Fibroblast of the aortic adventitia (primary cell): ENCODE measurements at places on chromosomes 2 and 18. TPM values are rescaled to one million over a fixed set of nuclear protein-coding genes. Genes with fewer than 3 reads are reported as not detected.

GRCh38 chr2:85886141-85886540, 2.6 kb downstream of the ST3GAL5 start:
- DNase-seq = no peak

- DNase-seq = peak; percentile 14
Measured at GRCh38 chr2:71783215-71783614, 329.9 kb downstream of the DYSF start.

- DNase-seq = no peak
Measured at GRCh38 chr2:170744248-170745002, 25.8 kb upstream of the ERICH2 start.

- no peak for DNase-seq
Measured at GRCh38 chr18:22933966-22934423, 867 bp downstream of the RBBP8 start.

DNA sequence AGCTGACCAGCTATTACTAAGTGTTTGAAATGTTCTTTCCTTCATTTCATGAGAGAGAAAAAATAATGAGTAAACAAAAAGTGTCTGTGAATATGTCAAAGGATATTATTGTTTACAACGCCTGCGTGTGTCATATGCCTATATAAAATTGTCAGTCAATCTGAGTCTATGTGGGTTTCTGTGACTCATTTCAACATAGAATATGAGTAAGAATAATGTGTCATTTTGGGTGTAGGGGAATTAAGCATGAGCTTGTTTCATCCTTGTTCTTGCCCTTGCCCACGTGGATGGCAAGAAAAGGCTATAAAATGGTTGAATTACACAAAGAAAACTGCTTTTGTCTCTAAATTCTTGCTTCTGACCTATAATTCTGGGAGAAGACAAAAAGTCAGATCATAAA, 466.0 kb downstream of the PTH2R start:
- DNase-seq = no peak

DNA sequence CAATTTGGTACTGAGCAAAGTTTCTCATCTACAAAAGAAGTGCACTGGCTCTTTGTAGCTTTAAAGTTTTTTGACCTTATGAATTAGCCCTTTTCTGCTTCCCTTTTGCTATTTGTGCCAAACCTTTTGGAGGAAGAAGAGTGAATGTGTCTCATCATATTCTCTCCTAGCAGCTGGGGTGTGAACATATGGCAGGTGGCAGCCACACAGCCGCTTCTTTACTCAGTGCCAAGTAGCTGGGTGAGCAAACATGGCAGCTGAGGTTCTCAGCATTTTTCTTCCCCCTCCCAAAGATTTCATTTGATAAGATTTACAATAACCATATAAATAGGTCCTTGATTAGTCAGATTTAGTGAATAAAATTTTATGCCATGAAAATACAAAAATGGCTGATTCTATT, 46.7 kb upstream of the STK17B start:
- DNase-seq = no peak

DNA sequence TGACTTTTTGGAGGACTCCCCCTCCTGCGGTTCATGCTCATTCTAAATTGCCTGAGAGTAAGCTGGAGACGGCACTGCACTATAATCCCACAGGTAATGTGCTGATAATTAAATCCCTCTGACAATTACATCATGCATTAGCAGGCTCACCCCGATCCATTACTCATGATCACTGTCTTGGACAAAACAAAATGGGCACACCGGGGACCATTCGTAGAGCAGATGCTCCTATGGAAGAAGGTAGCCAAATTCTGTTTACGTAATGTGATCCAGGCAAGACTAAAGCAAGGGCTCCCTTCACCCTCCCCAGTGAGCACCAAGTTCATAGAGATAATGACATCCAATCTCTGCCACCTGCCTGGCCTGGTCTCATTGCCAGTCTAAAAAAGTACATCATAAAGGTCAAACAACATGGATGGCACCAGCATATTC, 657.1 kb upstream of the SOX11 start:
- DNase-seq = no peak

- DNase-seq = no peak
Measured at GRCh38 chr18:54247511-54248175, 21.7 kb upstream of the POLI start.

DNA sequence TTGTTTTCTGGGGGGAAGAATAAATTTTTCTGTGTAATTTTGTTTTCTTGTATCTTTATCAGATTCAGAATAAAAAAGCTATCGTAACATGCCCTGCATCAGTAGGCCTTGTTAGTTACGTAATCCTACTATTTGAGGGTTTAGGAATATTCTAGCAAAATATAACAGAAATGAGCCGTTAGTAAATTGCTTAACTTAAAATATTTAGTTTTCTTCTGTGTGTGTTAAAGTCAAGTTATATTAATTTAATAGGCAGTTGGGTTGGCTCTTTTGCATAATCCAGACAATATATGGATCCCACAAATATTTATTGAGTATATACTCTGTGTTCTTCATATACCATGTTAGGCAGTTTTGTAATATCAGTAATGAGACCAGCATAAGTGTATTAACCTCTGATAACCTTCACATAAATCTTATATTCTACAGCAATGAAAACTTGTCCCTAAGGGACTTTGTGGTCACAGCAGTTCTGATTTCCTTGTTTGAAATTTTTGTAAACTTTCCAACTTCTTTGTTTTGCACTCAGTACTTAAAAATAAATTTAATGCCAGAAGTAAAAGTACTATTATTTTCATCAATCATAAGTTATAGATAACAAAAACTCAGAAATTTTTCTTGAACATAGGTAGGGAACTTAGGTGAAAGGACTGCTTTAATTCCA, 151.9 kb downstream of the FMNL2 start:
- no peak for DNase-seq

GRCh38 chr18:6120820-6121279, 225.5 kb upstream of the TMEM200C start:
- DNase-seq = peak; percentile 1

DNA sequence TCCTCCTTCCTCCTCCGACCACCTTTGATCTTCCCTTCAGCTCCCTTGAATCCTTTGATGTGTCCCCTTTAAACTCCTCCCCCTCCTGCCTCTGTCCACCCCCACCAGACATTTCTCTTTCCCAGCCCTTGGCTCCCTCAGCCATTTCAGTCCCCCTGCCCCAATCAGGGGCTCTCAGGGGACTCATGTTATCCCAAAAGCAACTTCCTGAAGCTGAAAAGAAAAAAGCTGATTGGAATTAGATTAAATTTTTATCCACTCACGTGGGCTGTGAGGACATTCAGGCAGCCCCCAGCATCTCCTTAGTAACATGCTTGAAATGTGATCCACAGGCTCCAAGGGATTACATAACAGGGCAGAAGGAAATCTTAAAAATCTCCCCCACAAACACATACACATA, 81.3 kb downstream of the NEURL3 start:
- DNase-seq = no peak

GRCh38 chr2:36329251-36329650, 26.3 kb upstream of the CRIM1 start:
- peak; percentile 20 for DNase-seq

DNA sequence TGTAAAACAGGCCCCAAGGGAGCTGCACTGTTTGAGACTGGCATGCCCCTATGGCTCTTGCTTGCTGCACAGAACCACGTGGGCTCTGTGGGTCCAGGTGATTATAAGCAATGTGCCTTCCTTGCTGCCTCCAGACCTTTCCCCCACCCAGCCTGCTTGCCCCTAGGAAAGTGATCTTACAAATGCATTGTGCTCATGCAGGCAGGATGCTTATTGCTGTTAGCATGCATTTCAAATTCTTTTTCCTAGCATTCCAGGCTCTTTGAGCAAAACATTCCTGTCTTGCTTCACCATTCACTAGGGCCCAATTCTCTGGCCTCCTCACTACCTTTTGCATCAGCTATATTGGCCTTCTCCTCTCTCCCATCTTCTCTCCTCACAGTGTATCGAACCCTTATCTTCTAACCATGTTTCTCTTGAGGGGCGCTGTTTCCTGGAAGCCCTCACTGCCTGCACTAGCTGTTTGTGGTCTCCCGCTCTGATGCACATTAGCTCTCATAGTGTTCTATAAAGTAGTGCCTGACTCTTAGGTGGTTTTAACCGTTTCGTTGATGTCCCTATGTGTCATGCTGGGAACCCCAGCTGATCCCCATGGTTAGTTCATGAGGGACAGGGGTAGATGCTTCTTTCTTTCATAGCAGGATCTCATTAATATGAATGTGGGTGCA, 152.9 kb upstream of the EPAS1 start:
- no peak for DNase-seq

GRCh38 chr2:237202288-237203030, 116.8 kb downstream of the COPS8 start:
- DNase-seq = no peak

DNA sequence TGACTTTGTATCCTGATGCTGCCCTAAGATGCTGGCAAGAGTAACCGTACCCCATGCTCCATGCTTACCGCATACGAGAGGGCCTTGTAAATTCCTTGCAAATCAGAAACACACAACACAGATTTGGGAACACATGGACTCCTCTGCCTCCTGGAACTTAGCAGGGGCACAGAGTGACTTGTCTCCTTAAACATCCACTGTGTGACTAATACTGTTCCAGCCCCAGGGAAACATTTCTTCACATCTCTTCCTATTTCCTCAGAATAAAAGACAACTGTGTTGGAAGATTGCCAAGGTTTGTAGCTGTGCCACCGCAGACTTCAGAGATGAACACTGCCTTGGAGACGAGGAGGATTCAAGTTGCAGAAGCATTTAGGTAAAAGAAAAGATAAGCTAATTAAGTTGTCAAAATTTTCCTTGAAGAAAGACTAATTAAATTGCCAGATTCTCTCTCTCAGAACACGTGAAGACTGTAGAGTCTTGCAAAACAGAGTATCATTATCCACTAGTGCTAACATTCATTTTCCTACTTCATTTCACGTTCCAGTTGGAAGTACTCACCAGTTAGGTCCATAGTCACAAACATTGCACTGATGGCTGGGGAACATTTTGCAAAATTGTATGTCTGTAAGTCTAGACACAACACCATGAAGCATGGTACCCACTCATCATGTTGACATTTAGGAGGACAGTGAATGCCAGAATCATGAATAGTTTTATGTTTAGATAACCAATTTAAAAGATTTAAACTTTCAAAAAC, 188.8 kb downstream of the TSN start:
- peak; percentile 47 for DNase-seq

- DNase-seq = peak; percentile 94
Measured at GRCh38 chr2:28445448-28446258, 50.2 kb upstream of the PLB1 start.

DNA sequence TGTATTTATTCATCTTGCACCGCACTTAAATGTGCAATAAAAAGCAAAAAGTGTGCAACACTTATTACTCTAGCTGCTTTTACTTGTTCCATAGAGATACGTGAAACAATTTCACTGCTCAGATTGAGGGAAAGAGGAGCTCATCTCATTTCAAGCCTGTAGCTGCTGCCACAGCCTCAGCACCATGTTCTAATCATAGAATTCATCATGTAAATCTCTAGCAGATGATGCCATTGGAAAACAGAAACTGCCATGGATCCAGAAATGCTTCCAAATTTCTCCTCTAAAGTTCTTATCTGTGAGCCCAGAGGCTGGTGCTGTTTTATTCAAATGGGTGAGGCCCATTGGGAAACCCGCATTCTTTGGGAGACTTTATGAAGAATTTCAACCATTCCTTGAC, 2.0 kb downstream of the CDC42EP3 start:
- peak; percentile 64 for DNase-seq

DNA sequence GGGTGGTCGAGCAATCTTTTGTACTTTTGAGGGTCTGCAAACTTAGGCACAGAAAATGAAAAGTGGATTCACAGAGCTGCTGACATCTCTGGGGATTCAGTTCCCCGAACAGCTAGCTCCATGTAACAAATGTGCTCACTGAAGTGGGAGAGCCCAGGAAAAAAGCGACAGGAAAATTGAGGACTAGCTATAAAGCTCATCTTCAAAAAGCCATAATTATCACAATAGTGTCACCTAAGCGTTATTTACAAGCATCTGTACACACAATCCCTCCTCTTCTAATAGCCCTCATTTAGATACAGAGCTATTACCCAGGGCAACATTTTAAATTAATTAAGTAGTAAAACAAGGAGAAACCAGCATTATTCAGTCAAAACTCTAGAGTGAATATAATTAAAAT, 36.1 kb downstream of the RNF152 start:
- no peak for DNase-seq

GRCh38 chr2:88078643-88079172, 11.1 kb downstream of the SMYD1 start:
- DNase-seq = no peak

DNA sequence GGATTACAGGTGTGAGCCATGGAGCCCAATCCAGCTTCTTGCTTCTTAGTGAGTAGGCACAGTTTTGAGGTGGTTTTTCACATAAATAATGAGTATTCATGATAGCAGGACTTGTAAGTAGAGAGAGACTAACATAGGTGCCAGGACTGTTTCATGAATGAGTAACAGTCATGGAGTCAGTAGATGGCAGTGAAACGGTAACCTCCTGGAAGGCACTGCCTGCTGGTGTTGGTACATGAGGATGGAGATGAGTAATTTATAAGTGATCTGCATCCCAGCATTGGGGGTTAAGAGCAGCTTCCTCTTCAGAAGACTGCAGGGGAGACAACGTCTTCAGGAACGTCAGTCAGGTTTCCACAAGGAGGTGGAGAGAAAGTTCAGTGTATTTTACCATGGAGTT, 143.8 kb downstream of the HAUS1 start:
- DNase-seq = no peak

GRCh38 chr2:203660465-203660864, 46.0 kb upstream of the CD28 start:
- no peak for DNase-seq

DNA sequence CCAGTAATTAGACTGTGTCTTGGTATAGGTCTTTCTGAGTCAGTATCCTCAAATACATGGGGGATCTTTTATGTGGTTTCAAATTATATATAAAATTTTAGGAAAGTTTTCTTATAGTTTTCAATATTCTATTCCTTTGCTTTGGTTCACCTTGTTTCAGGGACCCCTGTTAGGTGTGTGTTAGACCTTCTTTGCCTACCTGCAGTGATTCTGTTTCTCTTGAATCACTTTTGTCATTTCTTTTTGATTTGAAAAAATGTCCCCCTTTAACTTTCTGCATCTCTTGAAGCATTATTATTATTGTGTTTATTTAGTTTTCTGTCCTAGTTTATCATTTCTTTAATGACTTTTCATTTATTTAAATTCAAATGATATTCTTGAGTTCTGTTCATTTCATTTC, 98.7 kb downstream of the FHOD3 start:
- DNase-seq = no peak

DNA sequence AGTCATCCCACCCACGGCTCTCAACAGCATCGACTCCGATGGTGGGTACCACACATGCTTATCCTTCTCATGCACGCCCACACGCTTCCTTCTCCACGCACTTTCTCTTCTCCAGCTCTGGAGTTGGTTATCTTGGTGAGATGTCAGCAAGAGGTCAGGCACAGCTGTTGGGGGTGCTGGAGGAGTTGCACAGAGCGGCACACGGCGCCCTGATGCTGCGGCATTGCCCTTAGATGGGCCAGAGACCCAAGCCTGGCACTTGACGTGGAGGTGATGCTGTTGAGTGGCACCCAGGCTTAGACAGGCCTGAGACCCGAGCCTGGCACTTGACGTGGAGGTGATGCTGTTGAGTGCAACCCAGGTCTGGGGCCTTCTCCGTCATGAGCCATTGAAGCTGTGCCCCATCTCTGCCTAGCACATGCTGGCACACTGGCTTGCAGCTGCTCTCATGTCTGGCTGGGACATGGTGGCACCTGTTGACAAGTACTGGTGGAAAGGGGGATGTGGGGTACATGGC, 83.2 kb downstream of the DGKD start:
- no peak for DNase-seq

Gene IL18RAP
- total RNA-seq = 0.09 TPM in 1 of 2 replicates, not detected in the other

Gene C2orf15
- total RNA-seq = not detected in 2 replicates

Gene C2orf80
- total RNA-seq = not detected in 2 replicates

Gene HAAO
- 0.90 and 5.4 TPM in 2 replicates for total RNA-seq
